ENCODE measurements at places on chromosomes 3 and 15.

- DNase-seq, result no peak
Observed at GRCh38 chr3:18403061-18403460, 22.1 kb downstream of the SATB1 start.

DNA sequence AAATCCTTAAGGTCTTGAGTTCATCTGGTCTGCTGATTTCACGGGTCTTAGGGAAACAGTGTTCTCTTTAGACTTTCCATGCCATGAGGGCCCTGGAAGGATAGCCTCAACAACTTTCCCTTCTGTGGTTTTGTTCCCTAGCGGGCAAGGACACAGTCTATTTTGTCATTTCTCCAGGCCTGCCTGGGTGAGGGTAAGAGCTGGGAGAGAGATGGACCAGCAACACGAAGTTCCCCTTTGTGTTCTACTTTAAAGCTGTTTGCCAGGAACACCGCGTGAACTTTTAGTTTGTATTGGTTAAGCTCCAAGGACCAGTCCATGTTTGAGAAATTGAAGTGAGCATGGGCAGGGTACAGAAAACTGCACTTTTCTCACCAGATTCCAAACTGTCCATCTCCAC lies 20.9 kb downstream of the ST3GAL6 start:
- DNase-seq, result no peak

DNA sequence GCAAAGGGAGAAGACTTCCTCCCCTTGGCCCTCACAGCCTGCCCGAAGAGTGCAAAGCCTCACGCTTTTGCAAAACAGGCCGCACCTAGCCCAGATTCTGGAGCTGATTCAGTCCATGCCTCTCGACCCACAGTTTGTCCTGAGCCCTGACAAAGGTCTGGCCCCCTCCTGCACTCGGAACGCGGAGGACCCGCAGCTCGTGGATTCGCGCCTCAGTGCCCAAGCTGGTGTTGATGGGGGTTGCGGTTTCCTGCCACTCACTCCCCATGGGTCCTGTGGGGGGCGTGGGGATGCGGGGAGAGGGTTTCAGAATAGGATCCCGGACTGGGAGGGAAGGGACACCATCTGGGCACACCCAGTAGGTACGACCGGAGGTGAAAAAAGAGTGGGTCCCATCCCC lies 594 bp upstream of the CRABP1 start:
- no peak for DNase-seq

DNA sequence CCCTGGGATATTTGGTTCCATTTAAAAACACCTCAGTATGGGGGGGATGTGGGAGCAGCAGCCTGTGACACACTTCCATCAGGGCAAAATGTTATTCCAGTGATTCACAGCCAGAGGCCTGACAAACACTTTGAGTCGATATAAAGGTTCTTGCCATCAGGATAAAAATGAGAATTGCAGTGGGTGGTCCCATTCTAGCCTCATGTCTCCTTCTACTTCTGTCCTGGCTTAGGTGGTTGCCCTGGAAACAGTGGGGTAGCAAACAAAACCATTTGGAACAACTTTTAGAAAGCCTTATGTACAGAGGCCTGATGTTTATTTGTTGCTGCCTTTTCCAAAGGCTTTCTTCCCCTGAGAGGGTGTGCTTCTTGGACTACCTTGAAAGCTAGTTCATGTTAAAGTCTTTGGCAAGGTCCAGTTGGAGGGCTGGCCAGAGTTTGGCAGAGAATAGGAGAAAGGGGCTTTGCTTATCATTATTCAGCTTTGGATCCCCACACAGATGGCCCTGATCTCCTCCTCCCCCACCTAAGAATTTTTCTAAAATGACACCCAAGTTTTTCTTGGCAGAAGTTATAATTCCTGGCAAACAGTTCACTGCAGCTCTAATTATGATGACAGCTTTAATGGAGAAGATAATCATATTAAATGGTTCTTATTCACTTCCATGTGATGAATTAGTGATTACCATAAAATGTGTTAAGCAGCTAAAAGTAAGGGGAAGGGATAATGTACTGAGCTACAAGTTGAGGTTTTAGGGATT lies 84.2 kb upstream of the ZNF280D start:
- DNase-seq, result peak; percentile 69

DNA sequence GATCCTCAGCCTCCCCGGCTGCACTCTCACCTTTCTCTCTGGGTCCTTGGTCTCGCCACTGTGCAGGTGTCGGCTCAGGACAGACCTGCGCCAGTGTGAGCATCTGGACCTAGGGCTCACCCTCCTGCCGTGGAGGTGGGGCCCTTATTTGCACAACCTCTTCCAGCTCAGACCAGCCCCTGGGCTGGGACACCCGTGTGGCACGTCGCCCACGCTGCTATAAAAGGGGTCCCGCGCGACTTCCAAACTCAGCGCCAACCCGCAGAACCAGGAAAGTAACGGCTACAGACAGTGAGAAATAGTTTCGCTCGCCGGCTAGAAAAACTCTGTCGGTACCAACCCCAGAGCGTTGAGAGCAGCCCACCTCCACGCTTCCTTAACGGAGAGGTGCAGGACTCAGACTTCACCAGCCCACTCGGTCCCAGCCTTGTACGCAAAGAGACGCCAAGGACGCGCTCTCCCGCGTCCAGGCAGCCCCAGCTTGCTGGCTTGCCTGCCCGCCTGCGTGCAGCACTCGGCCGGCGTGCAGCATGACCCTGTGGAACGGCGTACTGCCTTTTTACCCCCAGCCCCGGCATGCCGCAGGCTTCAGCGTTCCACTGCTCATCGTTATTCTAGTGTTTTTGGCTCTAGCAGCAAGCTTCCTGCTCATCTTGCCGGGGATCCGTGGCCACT lies at the start of the genes DUOX2 and DUOXA2:
TSS of gene DUOX2 (minus strand) at position 97 of the 675 bp plus-strand sequence. CDS start 761 bp downstream, outside the sequence.
TSS of gene DUOXA2 (plus strand) at position 251 of the 675 bp plus-strand sequence. CDS start at position 531, 280 bp downstream.
- DNase-seq, result no peak

DNA sequence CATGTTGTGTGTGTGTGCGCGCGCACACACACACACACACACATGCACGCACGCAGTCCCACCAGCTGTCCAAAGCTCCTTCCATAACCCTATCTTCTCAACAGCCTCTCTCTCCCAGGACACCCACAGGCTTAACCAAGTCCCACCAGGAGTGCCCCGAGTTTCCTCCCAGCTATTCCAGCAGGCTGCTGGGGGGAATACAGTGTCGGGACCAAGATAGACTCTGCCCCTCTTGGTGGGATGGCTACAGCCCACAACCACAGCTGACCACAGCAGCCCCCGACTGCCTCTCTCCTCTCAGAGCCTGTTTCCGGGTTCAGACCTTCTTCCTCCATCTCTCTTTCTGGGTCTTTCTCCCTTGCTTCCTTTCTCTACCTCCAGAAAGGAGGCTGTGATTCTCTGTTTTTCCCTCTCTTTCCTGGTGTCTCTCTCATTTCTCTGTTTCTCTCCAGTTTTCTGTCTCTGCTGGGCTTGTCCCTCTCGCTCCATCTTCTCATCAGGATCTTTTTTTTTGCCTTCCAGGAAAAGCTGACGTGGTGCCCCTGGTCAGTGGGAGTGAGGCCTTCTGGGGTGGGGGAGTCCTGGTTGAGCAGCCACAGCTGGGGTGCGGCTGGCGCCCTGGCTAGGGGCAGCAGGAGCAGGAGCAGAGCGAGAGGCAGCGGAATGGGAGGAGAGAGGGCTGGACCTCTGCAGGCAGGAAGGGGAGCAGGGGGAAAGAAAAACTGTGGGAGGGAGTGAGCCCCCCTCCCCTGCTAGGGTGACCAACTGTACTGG lies 3.3 kb upstream of the ISLR start:
- no peak for DNase-seq

DNA sequence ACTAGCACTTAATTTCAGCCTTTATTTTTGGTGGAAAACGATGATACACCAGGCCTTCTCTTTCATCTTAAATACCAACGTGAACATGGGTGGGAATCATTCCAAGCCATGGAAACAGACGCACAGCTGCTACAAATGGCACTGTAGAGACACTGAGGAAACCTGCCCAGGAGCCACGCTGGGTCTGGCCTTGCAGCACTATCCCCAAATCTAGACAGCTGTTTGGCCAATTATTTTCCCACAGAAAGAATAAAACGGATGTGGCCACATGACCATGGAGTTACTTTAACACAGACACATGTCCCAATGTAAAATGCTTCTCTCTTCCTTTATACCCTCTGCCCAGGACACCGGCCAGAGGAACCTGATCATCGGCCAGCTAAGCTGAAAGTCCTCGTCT lies 83.6 kb upstream of the OCA2 start:
- DNase-seq, result no peak

DNA sequence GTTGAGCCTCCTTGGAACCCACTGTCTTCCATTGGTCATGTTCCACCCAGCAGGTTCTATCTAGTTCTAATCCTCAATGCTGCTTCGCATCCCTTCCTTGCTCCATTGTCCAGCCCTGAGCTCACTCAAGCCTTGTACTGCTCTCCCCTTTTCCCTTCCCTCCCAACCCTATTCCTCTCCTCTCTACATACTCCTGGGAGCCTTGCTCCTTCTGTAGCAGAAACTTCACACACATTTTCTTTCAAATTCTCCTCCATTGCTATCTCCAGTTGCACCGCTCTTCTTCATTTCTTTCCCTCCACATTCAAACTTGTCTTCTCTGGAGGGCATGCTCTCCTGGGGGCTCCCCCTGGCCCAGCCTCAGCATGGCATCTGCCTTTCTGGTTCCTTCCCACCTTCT lies 14.5 kb downstream of the NR1I2 start:
- no peak for DNase-seq

GRCh38 chr3:162072656-162073164 lies 576.1 kb downstream of the OTOL1 start:
- DNase-seq, result peak; percentile 3

DNA sequence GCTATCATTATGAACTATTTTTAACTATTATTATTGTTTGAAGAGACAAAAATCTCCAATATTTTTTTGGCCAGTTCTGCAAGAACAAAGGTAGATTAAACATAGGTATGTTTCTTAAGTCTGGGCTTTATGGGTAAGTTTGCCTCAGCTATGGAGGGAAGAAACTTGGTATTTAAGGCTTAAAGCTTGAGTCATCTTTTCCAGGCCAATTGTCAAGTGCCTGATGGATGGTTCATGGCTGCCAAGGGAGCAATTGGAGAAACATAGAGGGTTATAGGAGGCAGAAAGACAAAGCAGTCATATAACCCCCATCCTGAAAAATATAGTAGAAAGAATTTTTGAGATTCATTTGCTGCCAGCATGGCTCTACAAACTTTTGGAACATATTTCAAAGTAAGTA lies 7.2 kb upstream of the STAC start:
- peak; percentile 72 for DNase-seq

- no peak for DNase-seq
Observed at GRCh38 chr15:40289140-40289775, 6.4 kb upstream of the ANKRD63 start.

GRCh38 chr15:22939051-22939450 lies 41.1 kb downstream of the CYFIP1 start:
- no peak for DNase-seq

GRCh38 chr3:73774645-73775044 lies 149.9 kb upstream of the PDZRN3 start:
- peak; percentile 58 for DNase-seq
